ENCODE measurements at places on chromosomes 12 and 14.

- no peak for DNase-seq
Measured at GRCh38 chr12:58172433-58173073, 231.2 kb downstream of the ATP23 start.

- DNase-seq, result peak; percentile 36
Measured at GRCh38 chr14:54669721-54670561, 103.0 kb downstream of the SAMD4A start.

- no peak for DNase-seq
Measured at GRCh38 chr14:24847568-24848095, 202.3 kb downstream of the STXBP6 start.

DNA sequence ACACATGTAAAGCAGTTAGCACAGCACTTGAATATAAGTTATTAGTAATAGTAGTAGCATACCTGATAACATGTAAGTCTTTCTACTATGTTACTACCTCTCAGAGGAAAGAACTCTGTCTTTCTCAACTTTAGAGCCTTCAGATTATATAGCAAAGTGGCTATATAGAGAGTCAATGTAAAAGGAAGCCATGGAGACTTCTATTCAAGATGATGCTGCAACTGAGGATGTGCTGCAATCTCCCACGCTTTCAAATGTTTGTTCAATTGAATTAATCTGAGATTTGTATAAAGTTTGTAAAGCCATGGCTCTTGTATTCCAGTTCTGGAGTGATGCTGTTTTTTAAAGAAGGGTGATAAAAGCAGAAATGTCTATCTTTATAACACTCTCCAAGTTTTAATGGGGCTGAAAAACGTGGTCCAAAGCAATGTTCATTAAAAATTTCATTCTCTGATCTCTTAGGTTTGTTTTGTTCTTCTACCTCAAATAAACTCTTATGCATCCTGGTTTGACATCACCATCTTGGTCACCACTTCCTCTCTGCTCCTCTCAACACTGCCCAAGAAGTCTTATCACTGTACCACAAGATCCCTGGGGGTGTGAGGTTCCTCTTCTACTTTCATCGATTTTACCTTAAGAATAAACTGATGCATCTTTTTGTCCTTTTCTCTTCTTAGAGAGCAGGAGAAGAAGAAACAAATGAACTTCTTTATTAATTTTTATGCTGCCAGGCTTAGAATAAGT is 40.6 kb downstream of the C12orf42 start:
- no peak for DNase-seq

DNA sequence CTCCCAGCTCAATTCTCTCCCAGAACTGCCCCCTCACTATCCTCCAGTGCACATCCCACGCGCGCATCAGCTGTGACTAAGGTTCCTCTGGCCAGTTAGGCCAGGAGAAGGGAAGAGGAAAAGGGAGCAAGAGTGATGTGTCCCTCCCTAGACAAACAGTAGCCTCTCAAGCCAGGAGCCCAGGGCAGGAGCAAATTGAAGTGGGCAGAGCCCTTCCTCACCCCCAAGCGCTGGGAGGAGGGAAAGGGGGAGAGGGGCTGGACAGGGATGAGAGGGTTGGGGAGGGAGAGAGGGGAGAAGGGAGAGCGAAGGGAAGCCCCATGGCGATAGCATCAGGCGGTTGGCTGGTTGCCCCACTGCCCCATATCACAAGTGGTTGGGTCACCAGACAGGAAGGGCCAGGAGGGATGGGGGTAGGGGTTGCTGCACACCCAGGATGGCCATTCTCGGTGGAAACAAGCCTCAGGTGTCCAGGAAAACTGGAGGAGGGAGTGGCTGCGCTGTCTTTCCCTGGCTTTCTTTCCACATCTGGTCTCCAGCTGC is 1.1 kb downstream of the CD63 start:
- no peak for DNase-seq

GRCh38 chr12:42278128-42278510 is 40.1 kb upstream of the YAF2 start:
- DNase-seq, result no peak

- no peak for DNase-seq
Measured at GRCh38 chr14:96351986-96352385, 11.2 kb downstream of the ATG2B start.

- no peak for DNase-seq
Measured at GRCh38 chr14:83314764-83315163, 1781.1 kb upstream of the SEL1L start.

- peak; percentile 11 for DNase-seq
Measured at GRCh38 chr14:33127531-33127930, 188.9 kb downstream of the NPAS3 start.

DNA sequence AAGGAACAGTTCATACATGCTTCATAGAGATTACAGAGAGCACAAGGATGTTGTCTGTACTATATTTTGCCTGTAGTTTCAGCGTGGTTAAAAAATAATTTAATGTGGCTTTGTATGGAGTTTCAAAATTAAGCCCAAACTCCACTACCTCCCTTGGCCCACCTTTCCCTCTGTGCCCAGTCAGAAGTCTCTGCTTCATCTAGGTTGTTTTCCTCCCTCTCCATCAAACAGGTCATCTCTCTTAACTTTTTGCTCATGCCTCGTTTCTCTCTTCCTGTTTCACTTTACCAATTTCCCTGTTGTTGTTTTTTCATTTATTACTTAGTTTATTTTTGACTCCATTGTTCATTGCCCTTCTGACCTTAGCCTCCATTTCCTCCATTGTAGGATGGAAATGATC is 94.9 kb upstream of the NEDD1 start:
- no peak for DNase-seq

DNA sequence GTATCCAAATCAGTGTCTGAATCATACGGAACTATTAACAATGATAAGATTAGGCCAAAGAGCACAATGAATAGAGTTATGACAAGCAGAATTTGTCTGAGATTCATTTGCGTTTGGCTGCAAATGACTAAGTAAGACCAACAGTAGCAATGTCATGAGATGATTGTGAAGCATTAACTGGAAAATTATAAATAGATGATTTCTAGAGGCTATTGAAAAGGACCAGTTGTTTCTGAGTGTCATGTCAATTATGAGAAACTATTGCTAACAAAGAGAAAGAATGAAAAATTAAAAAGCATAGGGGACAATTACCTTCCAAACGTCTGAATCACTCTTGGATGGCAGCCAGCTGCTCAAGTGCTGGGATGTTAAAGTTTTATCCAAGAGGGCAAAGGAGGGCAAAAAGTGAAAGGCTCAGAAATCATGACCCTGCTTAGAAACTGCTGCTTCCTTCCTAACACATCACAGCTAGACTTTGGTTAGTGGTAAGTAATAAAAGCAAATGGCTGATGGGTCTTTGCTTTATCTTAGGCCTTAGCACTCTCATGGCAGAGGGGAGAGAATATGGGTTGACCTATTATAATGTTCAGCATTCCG is 89.0 kb downstream of the AKAP6 start:
- DNase-seq, result peak; percentile 31

DNA sequence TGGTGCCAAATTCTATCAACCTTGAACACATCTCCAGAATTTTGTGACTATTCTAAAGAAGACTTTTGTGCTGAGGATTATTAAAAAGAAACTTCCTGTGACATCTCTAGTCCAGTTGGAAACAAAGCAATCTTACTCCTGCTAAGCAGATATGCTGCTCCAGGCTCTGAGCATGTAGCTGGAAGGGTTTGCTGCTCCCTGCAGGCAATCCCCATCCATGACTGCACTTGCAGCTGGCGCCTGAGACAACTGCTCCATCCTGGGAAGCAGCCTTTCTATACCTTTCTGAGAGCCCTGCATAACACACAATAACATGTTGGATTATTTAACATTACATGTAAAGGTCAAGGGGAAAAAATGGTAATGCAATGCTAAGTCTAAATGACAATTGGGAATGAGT is 105.1 kb downstream of the NDUFA12 start:
- no peak for DNase-seq

GRCh38 chr12:109847142-109847735 is 14.0 kb upstream of the TRPV4 start:
- DNase-seq, result no peak

GRCh38 chr12:93883436-93884154 is 206.4 kb downstream of the CRADD start:
- peak; percentile 67 for DNase-seq

- DNase-seq, result no peak
Measured at GRCh38 chr14:68011406-68012028, 191.9 kb downstream of the RAD51B start.

- no peak for DNase-seq
Measured at GRCh38 chr14:23357261-23357660, 4.6 kb upstream of the SLC22A17 start.

- DNase-seq, result peak; percentile 36
Measured at GRCh38 chr12:50720085-50720484, 43.8 kb upstream of the ATF1 start.

DNA sequence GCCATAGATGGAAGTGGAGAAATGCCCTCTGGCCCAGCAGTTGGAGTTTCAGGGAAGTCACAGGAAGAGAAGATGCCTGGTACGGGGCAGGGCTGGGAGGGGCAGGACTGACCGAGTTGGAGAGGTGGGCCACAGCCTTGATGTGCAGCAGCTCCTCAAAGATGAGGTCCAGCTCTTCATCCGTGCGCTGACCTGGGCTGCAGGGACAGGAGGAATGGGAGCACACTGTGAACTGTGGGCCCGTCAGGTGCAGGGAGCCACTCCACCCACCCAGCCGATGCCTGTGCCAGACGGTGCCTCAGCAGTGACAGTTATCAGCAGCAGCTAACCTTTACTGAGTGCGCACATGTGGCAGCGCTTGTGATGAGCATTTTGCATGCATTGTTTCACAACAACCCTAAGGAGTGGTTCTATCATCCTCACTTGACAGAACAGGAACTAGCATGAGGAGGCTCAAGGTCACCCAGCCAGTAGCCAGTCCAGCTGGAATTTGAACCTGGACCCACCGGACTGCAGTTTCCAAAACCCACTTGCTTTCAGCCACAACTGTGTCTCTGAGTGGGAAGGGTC is 8.4 kb downstream of the RAPGEF3 start:
- DNase-seq, result no peak

GRCh38 chr14:24699052-24699451 is 65.1 kb upstream of the GZMB start:
- DNase-seq, result no peak

- DNase-seq, result no peak
Measured at GRCh38 chr14:81416194-81416952, 16.2 kb upstream of the STON2 start.

GRCh38 chr12:92133795-92134637 is 11.6 kb downstream of the BTG1 start:
- no peak for DNase-seq

- peak; percentile 56 for DNase-seq
Measured at GRCh38 chr12:96434107-96434506, 33.9 kb upstream of the CDK17 start.

DNA sequence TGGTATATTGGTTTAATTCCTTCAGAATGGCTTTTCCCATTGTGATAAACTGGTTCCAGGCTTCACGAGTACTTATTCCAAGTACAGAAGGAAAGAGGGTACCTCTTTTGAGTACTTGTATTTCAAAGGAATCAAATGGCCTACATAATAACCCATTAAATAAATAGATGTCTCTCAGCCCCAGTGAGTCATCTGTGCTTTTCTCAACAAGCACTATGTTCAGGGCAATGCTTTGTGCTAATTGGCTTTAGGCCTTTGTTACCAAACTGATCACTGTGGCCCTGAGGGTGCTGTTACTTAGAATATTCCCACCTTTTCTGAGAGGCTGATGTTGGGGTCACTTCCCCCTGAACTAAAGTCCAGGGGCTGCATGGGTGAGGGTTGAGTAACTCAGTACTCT is 107.1 kb downstream of the LRRK2 start:
- DNase-seq, result no peak

Data from AG08395 (cell line).